ENCODE measurements at places on chromosomes 1 and 21.
A peak's percentile ranks its signal among the peaks of the same experiment; 100 is the strongest.

DNA sequence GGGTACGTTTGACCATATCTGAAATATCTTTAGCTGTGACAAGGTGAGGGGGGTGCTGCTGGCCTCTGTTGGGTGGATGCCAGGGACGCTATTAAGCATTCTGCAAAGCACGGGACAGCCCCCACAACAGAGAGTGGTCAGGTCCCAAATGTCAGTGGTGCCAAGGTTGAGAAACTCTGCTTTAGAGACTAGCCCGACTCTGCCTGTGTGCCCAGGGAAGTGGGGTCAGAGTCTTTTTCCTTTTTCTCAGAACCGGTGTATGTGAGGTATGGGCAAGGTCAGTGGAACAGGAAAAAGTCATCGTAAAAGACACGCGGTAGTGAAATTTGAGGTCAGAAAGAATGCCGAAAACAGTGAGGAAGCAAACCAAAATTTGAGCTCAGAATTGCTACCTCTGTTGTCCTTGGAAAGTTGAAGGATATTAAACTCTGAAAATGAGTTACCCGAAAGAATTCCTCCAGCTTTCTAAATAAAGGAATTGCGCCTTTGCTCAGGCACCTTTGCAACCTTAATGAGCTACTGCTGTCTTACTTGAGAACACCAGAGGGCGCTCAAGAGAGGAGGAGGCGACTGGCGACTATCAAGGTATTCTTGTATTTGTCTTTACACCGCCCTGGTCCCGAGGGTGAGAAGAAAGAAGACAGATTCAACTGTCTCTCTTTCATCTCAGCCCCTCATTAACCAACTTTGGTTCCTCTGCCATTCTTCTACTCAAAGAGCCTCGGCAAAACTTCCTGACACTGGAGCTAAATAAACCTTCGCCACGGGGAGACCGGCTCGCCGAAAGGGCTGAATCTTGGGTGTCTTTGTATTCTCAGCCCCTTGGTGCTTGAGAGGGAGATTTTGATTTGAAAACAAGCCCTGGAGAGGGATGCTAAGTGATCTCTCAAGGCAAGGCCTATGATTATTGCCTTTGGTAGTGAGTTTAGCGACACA, 85.4 kb upstream of the OLIG2 start:
- peak; percentile 26 for DNase-seq

DNA sequence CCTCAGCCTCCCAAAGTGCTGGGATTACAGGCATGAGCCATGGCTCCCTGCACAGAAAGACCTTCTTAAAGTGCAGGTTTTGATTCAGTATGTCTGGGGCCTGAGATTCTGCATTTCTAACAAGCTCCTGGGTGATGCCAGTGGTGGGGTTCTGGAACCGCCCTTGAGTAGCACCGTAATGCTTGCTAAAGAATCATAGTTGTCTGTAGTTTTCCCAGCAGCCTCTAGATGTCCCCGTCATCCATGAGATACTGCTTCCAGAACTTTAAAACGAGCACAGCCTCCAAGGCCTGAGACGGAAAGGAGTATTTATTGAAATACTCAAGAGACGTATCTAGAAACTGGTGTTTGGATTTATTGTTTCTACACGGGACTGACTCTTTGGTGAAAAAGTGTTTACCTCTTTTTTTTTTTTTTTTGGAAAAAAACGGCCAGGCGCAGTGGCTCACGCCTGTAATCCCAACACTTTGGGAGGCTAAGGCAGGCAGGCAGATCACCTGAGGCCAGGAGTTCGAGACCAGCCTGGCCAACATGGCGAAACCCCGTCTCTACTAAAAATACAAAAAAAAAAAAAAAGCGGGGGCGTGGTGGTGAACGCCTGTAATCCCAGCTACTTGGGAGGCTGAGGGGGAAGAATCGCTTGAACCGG, 2.6 kb upstream of the TOR3A start:
- DNase-seq, result peak; percentile 59

GRCh38 chr21:38223893-38224540, 32.8 kb upstream of the KCNJ15 start:
- no peak for DNase-seq

DNA sequence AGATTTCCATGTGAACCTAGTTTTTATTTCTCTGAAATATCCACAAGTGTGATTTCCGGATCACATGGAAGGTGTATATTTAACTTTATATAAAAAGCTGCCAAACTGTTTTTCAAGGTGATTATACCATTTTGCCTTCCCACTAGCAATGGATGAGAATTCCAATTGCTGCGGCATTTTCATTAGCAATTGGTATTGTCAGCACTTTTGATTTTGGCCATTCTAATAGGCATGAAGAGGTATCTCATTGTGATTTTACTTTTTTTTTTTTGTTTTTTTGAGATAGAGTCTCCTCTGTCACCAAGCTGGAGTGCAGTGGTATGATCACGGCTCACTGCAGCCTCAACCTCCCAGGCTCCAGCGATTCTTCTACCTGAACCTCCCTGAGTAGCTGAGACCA, 5.0 kb upstream of the CYB5R1 start:
- DNase-seq, result no peak

- DNase-seq, result peak; percentile 36
These were observed 62.6 kb upstream of the RPL11 start for GRCh38 chr1:23628951-23629387.

Data from CD4-positive, alpha-beta T cell treated with Interleukin-15 for 1 hour (primary cell).